ENCODE measurements at places on chromosomes 6 and 20.

- no peak for DNase-seq
Measured at GRCh38 chr6:151075930-151076555, 163.7 kb upstream of the AKAP12 start.

DNA sequence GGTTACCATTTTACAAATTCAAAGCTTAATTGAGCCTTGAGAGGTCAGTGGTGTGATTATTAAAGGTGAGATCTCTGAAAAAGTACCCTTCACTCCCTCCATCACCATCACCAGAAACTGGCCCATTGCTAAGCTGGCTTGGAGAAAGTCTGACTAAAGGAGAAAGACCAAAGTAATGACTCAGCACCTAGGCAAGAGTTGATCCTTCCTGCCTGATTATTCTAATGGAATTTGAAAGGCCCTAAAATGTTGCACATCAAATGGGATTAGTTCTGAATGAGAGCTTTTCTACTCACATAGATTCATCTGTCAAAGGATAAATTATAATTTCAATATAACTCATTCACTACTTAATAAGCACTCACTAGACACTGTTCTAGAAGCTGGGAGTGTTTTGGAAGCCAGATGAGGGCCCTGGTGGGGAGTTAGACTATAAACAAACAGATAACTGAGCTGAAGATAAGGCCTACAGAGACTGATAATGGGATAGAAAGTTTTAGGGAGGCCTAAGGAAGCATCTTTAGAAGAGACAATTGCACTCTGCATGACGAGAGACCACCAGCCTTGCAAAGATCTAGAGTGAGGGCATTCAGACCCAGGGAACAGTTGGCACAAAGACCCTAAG, 366.7 kb downstream of the SYNE1 start:
- DNase-seq: peak; percentile 34

DNA sequence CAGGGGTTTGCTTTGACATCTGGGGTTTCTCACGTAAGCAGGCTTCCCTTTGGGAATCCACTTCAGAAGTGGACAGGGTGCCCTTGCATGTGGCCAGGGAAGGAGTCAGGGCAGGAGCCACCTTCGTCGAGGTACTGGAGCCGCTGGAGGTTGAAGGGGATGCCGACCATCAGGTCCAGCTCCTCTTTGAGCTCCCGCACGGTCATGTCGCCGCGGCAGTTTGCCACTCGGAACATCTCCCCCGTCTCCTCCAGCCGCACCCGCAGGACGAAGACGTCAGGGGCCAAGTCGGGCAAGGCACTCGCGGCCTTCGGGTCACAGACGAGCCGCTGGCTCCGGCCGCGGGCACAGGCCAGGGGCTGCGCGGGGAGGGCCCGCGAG, 360 bp downstream of the ANKRD60 start:
- DNase-seq: no peak

- DNase-seq: no peak
Measured at GRCh38 chr20:219290-220115, 7.6 kb upstream of the DEFB129 start.

- DNase-seq: no peak
Measured at GRCh38 chr6:129516005-129516404, 194.0 kb downstream of the ARHGAP18 start.

GRCh38 chr6:40358473-40359460, 228.4 kb downstream of the LRFN2 start:
- DNase-seq: no peak

GRCh38 chr6:137849181-137849980, 17.7 kb upstream of the TNFAIP3 start:
- DNase-seq: no peak

DNA sequence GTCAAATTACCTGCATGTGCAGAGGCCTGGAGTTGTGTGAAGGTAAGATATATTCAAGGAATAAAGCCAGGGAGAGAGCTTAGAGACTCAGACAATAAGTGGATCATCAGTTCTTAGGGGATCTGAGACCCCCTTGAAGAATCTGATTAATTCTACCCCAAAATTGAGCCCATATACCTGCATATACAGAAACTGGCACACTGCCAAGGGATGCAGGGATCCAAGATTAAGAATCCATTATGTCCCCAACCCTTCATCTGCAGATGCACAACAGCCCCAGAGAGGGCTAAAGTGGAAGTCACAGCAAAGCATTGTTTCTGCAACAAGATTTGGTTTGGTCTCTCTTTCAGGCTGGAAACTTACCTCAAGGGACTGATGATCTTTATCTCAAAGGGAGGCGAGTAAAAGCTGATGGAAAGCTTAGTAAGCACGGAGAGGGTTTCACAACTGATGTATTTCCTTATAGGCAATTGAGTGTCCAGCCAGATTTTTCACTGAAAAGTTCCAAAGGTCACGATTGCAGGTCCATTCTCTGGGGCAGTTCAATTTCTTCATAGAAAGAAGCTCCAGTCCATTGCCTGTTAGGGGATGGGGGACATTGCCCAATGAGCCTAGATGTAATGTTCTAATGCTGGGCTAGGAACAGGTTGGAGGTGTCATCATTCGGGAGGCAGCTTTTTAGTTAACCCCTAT, 20.9 kb upstream of the STK35 start:
- DNase-seq: no peak

GRCh38 chr6:42140032-42140431, 2.4 kb downstream of the C6orf132 start:
- DNase-seq: no peak

GRCh38 chr20:38277691-38278090, 17.2 kb upstream of the KIAA1755 start:
- no peak for DNase-seq

GRCh38 chr20:41169162-41169690, 31.9 kb downstream of the PLCG1 start:
- DNase-seq: no peak

DNA sequence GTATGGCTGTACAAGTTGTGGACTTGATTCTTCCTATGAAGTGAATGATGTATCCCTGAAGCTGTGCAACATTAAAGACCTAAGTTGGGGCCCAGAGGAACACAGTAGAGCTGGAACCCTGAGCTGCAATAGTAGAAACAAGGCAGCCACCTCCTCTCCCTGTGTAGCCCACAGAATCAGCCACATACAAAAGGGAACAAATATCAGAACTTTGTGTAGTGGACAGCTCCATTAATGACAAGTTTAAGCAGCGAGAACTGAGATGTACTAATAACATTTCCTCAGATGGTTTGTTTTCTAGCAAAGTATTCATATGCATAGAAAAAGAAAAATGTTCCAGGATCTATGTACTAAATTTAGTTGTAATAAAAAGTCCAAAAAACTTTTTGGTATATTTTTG, 19.2 kb downstream of the PHACTR1 start:
- no peak for DNase-seq

DNA sequence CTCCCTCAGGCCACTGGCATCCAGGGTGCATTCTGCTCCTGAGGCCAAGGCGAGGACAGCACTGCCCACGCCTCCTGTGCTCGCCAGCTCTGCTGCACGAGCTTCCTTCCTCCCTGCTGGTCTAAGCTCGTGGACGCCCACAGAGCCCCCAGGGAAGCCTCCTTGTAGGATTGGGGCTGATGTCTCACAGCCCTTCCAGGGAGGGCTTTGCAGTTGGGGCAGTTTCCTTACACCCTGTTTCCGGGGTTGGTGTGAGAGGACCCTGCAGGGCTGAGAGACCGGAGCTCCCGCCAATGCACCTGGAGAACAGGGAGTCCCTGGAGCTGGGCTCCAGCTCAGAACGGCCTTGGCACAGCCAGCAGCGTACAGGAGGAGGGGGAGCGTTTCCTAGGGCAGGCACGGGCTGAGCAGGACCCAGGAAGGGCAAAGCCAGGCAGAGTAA, 172.4 kb upstream of the PDE10A start:
- no peak for DNase-seq

DNA sequence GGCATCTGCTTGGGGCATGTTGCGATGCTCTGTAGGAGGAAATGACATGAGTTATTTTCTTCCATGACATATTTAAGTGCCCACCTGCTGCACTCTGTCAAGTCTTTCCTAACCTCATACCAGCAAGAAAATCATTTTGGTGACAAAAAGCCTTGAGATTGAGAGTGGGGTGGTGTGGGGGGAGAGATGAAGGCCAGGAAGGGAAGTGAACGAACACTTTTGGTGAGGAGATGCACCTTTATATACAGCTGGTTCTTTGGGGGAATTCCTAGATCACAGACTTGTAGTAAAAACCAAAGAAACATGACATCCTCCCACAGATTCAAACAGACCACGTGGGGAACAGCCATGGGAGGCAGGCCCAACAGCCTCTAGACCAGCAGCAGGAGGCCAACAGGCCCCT, 26.1 kb downstream of the NCOA5 start:
- DNase-seq: no peak

GRCh38 chr6:143685653-143686052, 7.9 kb downstream of the PHACTR2 start:
- no peak for DNase-seq

DNA sequence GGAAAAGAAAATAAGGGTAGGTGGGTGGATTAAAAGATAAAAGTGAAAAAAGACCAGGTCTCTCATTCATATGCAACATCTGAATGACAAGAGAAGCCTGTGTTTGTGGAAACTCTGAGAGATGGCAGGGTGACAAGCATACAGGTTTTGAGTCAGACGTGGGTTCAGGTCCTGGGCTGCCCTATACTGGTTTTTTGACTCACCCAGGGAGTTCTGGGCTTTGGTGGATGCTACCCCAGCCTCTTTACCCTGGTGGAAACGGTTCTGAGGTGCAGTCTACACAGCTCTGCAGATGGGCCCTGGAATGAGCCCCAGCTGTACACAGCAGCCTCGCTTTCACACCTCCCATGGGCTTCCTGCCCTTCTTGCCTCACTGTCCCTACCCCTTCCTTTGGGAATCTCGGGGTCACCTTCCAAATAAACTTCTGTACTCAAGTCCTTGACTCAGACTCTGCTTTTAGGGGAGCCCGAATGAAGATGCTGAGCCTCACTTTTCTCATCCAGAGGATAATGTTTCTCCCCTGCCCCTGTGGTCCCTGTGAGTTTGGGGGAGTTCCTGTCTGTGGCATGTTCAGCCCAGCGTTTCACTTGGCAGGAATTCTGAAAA, 77.7 kb upstream of the CLDN20 start:
- no peak for DNase-seq

DNA sequence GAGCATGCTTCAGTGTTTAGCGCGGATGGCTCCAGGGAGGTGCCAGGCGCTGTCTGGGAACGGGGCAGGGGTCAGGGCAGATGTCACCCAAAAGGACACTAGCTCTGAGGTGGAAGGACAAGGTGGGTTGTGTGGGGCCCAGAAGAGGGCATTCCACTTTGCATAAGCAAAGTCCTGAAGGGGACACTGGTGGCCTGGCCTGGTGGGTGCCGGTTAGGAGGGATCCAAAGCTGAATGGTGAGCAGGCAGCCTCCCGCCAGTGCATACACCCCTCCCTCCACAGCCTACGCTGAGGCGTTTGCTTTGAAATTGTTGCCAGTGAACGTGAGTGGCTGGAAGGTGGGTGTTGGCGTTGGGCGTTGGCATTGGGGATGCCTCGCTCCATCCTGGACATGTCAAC, 192.1 kb downstream of the BMP7 start:
- no peak for DNase-seq

DNA sequence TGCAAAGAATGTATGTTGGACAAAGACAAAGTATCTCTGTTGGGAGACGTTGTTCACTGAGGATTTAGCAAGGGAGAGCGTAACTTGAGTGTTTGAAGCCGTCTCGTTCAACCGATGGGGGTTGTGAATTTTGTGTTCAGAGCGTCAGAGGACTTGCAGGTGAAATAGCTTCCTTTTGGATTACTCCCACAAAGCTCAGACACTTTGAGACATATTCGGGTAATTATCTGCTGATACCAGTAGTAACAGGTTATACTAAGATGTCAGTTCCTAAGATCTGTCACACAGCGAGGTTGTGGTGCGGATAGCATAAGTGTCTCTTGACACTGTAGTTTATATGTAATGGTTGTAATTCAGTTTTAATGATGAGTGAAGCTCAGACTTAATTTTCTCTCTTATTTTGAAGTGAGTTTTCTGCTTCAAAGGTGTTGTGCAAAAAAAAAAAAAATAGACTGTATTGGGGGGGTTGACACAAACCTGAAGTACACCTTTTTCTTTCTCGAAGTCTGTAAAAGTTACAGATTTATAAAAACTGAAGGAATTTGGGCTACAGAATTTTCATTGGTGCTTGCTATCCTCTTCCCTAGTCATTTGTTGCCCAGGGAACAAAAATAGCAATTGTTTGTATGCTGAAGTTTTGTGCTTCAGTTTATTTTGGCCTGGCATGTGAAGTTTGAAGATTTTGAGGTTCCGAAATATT, 1.7 kb downstream of the ASXL1 start:
- peak; percentile 18 for DNase-seq

DNA sequence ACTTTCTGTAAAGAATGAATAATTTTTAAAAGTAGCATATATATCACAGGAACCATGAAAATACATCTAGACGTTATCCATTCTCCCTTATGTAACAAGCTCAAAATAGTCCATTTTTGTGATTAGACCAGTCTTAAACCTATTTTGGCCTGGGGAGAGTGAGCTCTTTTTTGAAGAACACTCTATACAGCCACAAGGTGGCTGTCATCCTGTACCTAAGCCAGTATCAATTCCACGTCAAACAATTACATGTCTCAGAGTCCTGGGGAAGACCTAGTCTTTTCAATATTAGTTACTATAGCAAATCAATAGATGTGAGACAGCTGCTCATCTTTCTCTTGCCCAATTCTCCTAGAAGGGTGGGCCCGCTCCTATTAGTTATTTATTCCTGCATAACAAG, 28.4 kb downstream of the FBXO5 start:
- no peak for DNase-seq

DNA sequence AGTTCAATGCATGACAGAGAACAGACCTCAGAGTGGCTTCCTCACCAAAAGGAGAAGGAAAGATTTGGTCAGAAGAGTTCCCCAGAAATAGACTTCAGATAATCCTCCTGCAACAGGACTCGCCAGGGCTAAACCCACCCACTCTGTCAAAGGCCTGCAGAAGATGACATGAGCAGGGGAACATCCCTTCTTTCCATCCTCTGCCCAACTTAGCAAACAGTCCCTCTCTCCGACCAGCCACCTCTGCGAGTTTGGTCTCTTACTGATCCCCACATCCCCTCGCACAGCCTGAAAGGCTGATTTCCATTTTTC, 7.5 kb downstream of the NFATC2 start:
- DNase-seq: no peak

DNA sequence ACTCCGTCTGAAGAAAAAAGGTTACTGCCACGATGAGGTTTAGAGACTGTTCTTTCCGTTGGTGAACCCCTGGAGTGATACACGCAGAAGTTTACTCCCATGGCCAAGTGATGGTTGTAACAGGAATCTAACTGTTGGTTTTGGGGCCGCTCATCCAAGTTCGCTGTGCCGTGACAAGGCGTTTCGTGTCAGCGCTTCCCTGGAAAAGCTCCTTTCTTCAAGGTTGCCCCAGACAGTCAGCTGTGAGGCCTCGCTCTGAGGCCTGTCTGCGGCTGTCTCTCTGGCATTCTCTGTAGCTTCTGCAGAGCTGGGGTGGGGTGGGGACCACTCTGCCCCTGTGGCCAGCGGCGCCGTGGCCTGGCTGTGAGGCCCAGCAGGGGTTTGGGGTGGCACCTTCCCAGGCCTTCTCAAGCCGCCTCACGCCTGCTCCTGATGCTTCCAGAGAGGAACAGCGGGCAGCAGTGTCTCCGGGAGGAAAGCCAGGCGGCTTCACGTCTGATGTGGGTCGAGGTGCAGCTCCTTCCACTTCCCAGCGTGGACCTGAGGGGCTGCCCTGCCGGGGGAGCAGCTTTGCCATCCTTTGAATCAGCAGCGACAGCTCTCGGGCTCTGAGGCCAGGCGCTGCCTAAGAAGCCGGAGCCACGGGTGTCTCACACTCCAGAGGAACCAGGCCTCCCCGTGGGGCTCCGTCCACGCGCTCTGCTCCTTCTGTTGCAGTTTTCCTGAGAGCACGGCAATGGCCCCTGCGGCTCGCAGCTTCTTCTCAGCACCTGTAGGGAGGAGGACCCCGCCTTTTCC, 76.2 kb downstream of the SMOC2 start:
- DNase-seq: no peak

- no peak for DNase-seq
Measured at GRCh38 chr6:121008553-121008952, 325.7 kb downstream of the TBC1D32 start.

Data from kidney capillary endothelial cell (primary cell).